ENCODE measurements at places on chromosomes 11 and 22. TPM values are rescaled to one million over a fixed set of nuclear protein-coding genes. Genes with fewer than 3 reads are reported as not detected.

DNA sequence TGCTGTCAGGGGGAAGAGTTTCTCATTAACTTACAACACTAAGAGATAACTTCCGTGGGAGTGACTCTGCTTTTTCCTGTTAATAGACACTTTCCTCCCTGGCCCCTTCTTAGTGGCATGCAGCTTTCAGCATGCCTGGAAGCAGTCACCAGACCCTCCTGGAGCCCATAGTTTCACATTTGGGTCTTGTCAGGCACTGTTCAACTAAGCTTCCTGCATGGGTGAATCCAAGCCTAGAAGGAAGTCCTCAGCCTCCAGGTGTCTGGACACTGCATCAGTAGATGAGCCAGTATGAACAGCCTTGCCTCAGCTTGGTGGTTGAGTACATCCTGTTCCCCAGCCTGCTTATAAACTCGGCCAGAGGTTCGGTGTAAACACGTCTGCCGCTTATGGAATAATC, 68.1 kb downstream of the PPP6R3 start:
- no peak for DNase-seq

DNA sequence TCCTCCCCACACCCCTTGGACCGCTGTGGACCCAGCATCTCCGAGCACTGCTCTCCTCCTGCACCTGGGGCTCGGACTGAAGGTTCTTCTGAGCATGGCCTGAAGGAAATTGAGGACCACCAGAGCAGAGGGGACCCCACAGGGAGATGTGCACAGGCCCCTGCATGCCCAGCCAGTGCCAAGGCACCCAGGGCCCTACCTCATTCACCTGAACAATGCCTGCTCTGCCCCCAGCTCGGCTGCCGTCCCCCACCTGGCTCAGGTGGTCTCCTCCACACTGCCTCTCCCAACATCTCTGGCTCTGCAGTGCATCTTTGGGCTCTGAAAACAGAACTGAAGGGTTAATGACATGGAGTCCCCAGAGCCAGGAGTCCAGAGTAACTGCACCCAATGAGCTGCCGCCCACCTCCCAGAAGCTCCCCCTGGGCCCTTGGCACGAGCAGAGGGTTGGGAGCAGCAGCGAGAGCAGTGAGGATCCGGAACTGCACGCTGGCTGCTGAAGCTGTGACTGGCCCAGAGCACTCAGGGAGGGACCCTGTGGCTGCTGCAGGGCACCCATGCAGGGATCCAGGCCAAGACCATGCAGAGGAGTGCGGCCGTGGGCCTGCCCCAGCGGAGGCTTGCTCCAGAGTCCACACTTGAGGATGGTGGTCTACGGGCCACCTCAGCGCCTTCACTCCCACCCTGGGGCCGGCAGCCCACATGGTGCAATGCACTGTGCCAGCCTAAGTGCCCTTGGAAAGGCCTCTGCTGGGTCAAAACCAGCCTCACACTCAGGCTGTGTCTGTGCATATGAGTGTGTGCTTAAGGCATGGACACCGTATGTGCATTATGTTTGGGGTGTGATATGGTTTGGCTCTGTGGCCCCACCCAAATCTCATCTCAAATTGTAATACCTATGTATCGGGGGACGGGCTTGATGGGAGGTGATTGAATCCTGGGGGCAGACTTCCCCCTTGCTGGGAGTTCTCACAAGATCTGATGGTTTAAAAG, 686.1 kb downstream of the TBC1D22A start:
- no peak for DNase-seq

- DNase-seq = peak; percentile 19
These were observed 73.7 kb downstream of the SCN3B start for GRCh38 chr11:123580557-123581275.

The OR4D5 gene
- polyA plus RNA-seq = not detected

DNA sequence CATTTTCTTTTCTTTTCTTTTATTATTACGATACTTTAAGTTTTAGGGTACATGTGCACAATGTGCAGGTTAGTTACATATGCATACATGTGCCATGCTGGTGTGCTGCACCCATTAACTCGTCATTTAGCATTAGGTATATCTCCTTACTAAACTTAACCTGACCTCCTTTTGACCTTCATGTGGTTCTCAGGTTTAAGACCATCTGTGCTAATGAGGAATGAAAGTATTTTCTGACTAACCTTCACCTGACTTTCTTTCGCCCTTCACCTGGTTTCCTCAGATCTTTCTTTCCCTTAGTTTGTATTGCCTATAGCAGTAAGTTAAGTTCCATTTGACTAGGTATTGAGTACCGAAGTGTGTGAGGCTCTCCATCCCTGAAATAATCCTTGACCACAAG, 6.5 kb downstream of the EXPH5 start:
- no peak for DNase-seq

GRCh38 chr22:37933711-37934376, 19.6 kb downstream of the C22orf23 start:
- DNase-seq = peak; percentile 86

GRCh38 chr11:35893796-35894475, 49.9 kb upstream of the LDLRAD3 start:
- DNase-seq = peak; percentile 35

DNA sequence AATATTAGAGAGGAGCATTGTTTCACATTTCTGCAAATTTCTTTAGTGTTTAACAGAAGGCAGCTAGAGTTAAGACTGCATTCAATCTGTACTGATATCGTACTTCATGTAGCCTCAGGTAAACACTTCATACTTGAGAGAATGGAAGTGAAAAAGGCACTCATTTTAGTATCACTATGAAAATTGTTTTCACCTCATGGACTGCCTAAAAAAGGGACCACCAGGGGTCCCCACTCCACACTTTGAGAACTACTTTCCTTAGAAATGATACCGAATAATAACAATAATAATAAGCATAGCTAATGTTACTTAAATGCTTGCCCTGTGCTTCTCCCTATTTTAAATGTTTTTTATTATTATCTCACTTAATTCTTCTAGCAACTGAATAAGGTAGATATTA, 95.1 kb downstream of the BLID start:
- DNase-seq = peak; percentile 33

The BCO2 gene
- 0.20 TPM for polyA plus RNA-seq

The NPAS4 gene
- polyA plus RNA-seq = 0.77 TPM

GRCh38 chr11:121683791-121684190, 231.0 kb upstream of the SORL1-AS1 start:
- DNase-seq = no peak

The DCPS gene
- 34.8 TPM for polyA plus RNA-seq

DNA sequence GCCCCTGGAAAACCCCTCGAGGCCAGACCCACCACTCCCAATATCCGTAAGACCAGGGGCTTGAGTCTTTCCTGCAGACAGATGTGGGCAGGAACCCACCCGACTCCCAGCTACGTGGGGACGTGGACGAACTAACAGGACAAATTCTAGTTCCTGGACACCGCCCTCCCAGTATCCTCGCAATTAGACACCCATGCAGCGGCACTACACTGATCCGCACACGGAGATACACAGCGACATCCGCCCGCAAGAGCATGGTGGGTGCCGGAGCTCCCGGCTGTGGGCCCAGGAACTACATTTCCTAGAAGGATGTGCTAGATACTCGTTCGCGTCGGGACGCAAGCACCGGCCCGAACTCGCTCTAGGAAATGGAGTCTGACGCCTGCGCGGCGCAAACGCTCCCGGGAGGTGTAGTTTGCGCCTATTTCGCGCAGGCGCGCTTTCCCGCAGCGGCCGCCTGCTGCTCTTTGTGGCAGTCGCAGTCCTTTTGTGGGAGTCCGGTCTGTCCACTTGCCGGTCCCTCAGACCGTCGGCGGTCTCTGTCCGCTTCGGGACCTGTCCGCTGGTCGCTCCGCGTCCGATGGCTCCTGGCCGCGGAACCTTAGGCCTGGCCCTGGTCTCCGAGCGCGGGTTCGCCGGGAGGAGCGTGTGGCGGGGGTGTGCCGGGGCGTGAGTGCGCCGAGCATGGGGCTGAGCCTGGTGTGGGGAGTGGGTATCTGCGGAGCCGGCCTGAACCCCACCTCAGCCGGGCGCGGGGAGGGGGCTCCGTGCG, at the start of gene ZNF74:
Gene ZNF74 (plus strand): TSS at position 447 of the 772 bp plus-strand sequence. CDS start 478 bp downstream, outside the sequence.
- peak; percentile 88 for DNase-seq

- DNase-seq = no peak
These were observed 2.5 kb downstream of the TSPO start for GRCh38 chr22:43153899-43154298.

The SCGB2A2 gene
- not detected for polyA plus RNA-seq

The ABCC8 gene
- not detected for polyA plus RNA-seq

The NXPE2 gene
- polyA plus RNA-seq = not detected

Measured in IMR-90 (cell line).